ENCODE measurements at places on chromosomes 11 and 22.

- DNase-seq, result no peak
These were observed 108.5 kb downstream of the PHF21B start for GRCh38 chr22:44901301-44901700.

GRCh38 chr11:90795746-90796145 lies 572.9 kb upstream of the CHORDC1 start:
- DNase-seq, result no peak

DNA sequence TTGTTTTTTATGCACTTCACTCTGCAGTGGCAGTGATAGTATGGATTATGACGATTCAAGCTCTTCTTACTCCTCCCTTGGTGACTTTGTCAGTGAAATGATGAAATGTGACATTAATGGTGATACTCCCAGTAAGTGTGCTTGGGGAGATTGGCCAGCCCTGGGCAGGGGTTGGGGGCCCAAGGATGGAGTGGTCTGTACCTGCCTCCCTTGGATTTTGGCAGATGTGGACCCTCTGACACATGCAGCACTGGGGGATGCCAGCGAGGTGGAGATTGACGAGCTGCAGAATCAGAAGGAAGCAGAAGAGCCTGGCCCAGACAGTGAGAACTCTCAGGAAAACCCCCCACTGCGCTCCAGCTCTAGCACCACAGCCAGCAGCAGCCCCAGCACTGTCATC lies 14.2 kb downstream of the MADD start:
- DNase-seq, result no peak

GRCh38 chr11:65859812-65860277 lies 388 bp upstream of the MUS81 start:
- DNase-seq, result peak; percentile 57

- DNase-seq, result no peak
These were observed 162.9 kb upstream of the POU2AF2 start for GRCh38 chr11:111082664-111083063.

DNA sequence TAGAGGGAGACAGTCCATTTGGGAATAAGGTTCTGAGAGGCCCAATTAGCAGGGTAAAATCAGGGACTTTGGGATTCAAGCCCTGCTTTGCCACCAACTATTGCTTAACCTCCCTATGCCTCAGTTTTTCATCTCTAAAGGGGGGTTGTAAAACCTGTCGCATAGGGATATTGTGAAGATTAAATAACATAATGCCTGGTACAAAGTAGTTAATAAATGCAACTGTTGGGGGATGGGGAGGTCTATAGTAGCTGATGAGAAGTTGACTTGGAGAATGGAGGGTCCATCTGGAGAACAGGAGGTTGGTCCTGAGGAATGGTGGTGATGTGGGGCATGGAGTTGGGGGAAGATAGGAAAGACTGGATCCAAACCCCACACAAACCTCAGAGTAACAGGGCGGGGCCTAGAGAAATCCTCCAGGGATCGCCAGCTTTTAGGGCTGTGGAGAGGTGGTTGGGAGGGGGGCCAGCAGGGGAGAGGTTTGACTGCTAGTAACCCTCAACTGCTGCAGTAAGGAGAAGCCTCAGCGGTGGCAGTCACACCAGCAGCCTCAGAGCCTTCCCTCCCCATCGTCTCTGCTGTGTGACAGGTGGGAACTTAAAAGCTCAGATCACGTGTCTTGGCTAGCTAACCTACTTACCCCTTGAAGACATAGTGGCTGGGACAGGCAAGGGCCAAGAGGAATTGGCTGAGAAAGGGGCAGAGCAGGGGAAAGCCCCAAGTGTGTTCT lies 1.1 kb upstream of the ABCG4 start:
- DNase-seq, result no peak

- DNase-seq, result no peak
These were observed 180.3 kb upstream of the GUCY1A2 start for GRCh38 chr11:107198490-107199007.

- no peak for DNase-seq
These were observed 129.1 kb downstream of the PARVA start for GRCh38 chr11:12506404-12506921.

GRCh38 chr11:3745161-3745560 lies 52.2 kb downstream of the NUP98 start:
- no peak for DNase-seq

GRCh38 chr22:39013942-39014722 lies at the start of gene APOBEC3C:
APOBEC3C (plus strand) TSS chr22:39014257; CDS start chr22:39014363, 106 bp downstream.
- DNase-seq, result peak; percentile 51

DNA sequence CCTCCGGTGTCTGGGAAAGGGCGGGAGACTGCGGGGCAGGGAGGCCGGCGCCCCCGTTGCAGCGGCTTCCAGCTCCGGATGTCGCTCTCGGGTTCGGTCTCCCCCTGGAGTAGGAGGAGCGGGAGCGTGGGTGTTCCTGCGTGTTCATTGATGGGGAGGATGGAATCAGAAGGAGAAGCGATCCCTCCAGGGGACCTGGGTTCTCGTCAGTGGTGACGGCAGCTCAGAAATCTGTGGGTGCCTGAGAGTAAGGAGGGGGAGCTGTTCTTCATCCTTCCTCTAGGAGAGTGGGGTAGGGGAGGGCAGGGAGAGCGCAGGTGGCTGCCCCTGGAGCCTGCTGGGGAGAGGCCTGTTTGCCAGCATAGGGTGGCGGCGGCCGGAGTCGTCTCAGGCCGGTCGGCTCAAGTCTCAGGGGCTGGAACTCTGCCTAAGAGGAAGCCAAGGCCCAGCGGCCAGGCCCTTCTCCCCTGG lies 1.1 kb downstream of the UBASH3B start:
- DNase-seq, result peak; percentile 43

DNA sequence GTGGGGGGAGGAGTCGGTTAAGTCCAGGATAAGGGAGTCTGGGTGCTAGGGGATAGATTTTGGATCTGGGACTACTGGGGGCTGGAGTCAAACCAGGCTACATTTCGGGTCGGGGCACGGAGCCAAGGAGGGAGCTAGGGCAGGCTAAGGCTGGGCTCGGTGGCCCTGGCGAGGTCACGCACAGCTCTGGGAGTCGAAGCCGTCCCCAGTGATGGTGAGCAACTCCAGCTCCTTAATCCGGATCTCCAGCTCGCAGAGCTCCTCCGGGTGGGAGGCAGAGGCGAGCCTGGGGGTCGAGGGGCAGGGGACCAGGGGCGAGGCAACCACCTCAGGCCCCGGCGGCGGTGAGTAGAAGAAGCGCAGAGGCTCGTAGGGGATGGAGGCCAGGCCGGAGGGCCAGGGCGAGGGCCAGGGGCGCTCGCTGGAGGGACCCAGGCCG lies 544 bp downstream of the C11orf91 start:
- DNase-seq, result peak; percentile 46

DNA sequence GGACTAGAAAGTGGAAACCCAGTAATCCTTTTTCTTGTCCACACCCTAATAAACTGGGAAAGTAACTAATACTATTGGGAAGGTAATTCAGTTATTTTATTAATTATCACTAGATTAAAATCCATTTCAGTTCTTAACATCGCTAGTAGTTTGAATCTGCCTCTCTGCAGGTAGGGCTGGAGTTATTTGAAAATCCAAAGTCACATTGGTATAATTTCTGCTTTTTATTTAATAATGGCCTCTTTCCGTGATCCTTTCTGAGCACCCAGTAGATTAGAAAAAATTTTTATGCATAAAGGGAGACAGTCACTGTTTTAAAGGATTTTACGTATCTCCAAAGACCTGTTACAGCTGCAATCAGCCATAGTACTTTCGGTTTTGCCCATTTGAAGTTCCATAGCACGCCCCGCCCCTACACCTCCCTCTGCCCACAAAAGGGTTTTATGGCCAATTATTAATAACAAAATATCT lies 605 bp upstream of the COPB1 start:
- peak; percentile 57 for DNase-seq

DNA sequence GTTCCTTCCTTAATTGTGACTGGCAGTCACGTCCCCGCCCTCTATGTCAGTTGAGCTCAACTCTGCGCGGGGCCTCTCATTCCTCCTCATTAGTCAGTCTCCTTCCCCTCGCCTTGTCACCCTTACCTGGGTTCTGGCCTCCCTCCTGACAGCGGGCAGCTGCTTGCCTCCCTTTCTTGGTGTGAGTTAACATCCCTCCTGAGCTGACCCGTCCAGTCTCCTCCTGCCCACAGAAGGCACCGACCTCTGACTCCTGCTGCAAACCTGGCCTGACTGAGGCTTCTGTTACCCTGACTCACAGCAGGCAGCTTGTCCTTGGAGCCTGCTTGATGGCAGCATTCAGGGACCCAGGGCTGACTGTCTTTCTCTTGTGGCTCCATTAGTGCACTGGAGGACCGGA lies 45.2 kb downstream of the GRIK4 start:
- no peak for DNase-seq

GRCh38 chr11:110787680-110788079 lies 75.4 kb upstream of the ARHGAP20 start:
- DNase-seq, result no peak

DNA sequence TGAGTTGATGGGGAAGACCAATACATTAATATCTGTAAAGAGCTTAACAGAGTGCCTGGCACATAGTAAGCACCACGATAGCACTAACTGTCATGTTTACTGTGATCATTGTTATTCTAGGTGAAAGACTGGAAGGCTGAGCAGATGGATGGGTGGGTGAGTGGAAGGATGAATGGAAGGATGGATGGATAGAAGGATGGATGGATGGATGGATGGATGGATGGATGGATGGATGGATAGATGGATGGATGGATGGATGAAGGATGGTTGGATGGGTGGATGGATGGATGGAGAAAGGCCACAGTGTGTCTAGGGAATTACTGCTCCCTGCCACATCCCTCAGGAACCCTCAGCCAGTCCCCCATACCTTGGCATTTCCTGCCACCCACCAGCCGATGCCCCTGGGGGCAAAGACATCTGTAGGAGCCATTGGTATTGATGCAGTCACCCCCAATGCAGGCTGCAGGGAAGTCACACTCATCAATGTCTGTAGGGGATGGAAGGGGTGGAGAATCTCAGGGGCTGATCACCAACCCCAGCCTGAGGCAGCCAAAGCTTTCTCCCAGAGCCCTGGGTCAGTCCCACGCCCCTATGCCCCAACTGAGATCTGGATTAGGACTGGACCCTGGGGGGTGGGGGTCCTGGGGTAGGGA lies 15.3 kb downstream of the LTBP3 start:
- no peak for DNase-seq

DNA sequence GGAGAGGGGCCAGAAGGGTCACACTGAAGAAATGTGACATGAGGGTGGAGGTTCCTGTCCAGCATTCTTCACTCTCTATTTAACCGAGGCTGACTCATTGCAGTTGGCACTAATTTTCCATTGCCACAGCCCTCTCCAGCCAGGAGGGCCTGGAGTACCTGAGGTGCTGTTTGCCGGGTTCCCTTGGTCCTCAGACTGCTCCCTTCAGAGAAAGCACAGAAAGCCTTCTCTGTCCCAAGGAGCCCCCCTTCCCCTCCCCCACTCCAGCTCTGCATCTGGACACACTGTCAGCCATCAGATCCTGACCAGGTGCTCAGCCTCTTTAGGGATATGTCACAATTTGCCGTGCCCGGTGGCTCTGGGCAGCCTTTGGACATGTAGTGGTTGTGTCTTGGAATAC lies 3.2 kb upstream of the C11orf91 start:
- no peak for DNase-seq
